ENCODE measurements at places on chromosomes 12 and 14. TPM values are rescaled to one million over a fixed set of nuclear protein-coding genes. Genes with fewer than 3 reads are reported as not detected.

The SLC25A47 gene
- not detected for total RNA-seq

The IAPP gene
- not detected for total RNA-seq

The HVCN1 gene
- 10.6 TPM for total RNA-seq

The TEX52 gene
- not detected for total RNA-seq

The KCNH3 gene
- 0.71 TPM for total RNA-seq

The NID2 gene
- 0.61 TPM for total RNA-seq

The CD69 gene
- 106 TPM for total RNA-seq

The MEG3 gene
- total RNA-seq = not detected

The ESYT1 gene
- total RNA-seq = 266 TPM

The DPPA3 gene
- not detected for total RNA-seq

The MAP3K9 gene
- total RNA-seq = 5.0 TPM

The MYO1H gene
- not detected for total RNA-seq

The FIGNL2 gene
- total RNA-seq = 0.15 TPM

The NFE2 gene
- not detected for total RNA-seq

The EML1 gene
- total RNA-seq = 0.32 TPM

Measured in T-helper 1 cell treated with Interleukin-12 subunit alpha and Interleukin-12 subunit beta and Interleukin-4 antibody, amounts not matched to agents 30 ng/mL and 1 ng/mL, for 36 hours (primary cell).